ENCODE measurements at places on chromosomes 3 and 15. TPM values are rescaled to one million over a fixed set of nuclear protein-coding genes. Genes with fewer than 3 reads are reported as not detected.

ISLR gene
- total RNA-seq, result not detected

CCR8 gene
- total RNA-seq, result not detected

MED12L gene
- total RNA-seq, result 0.81 TPM

BCL2A1 gene
- total RNA-seq, result 0.31 TPM

TMC3 gene
- not detected for total RNA-seq

DNA sequence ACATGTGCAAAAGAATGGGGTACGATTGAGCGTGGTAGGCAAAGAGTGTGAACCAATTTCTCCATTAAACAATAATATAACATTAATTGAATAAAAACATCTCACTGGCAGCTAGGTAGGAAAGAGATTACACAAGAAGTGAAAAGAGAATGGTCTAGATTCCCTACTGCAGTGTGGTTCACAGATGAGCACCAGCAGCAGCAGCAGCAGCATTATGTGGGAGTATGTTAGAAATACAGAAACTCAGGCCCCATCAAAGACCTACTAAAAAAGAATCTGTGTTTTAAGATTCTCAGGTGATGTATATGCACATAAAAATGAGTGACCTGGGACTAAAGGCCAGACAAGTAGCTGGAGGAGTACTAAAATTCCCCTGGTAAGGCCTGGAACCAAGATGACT, 118.2 kb downstream of the ADAM10 start:
- no peaks in the 10 kb centered on the region for H3K27me3 ChIP-seq
- peaks cover 17% of the 10 kb centered on the region for H3K4me1 ChIP-seq
- DNase-seq, result no peak
- H3K27ac ChIP-seq, result no peak overlapping the region

DNA sequence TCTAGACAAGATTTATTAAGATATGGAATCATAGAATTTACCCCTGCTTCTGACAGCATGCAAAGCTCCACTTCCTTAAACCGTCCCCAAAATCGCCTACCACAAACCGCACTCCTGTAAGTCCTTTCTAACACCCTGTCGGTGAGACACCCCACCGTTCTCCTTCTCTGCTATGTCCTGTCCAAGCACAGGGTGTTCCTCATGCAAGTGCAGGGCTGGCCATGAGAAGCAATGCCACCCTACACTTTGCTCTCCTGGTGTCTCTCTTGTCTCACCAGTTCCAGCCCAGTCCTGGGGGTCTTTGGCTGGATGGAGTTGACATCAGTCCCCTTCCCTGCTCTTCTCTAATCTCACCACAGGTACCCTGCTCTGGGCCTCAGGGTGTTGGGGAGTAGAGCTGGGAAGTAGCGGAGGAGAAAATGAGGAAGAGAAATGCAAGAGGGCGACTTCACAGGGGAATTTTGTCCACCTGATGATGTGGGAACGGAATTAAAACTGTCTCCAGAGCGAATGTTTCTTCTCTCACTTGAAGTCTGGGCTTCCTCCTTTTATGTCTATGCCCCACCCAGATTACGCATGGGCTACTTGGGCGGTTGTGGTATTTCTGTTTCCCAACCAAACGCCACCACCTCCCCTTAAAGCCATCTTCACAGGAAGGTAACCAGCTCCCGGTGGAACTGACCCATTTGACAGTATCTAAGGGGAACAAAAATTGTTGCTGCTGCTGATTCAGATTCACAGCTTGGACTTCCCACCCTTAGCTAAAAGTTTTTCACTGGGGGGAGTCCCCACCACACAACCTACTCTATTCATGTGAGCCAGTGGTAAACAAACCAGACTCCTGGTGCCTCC, 49.9 kb downstream of the CASR start:
- no peaks in the 10 kb centered on the region for H3K4me1 ChIP-seq
- no peaks in the 10 kb centered on the region for H3K36me3 ChIP-seq
- no peak for DNase-seq
- no peak overlapping the region for H3K4me3 ChIP-seq

- no peaks in the 10 kb centered on the region for H3K4me1 ChIP-seq
- DNase-seq, result no peak
- H3K27me3 ChIP-seq, result no peaks in the 10 kb centered on the region
Observed at GRCh38 chr3:168072323-168072650, 23.4 kb downstream of the GOLIM4 start.

GRCh38 chr3:55486101-55486856, 827 bp downstream of the WNT5A start:
- H3K36me3 ChIP-seq, result no peaks in the 10 kb centered on the region
- peaks cover 5% of the 10 kb centered on the region for H3K4me1 ChIP-seq
- no peak overlapping the region for H3K27ac ChIP-seq
- no peak for DNase-seq
- no peak overlapping the region for H3K4me3 ChIP-seq

DNA sequence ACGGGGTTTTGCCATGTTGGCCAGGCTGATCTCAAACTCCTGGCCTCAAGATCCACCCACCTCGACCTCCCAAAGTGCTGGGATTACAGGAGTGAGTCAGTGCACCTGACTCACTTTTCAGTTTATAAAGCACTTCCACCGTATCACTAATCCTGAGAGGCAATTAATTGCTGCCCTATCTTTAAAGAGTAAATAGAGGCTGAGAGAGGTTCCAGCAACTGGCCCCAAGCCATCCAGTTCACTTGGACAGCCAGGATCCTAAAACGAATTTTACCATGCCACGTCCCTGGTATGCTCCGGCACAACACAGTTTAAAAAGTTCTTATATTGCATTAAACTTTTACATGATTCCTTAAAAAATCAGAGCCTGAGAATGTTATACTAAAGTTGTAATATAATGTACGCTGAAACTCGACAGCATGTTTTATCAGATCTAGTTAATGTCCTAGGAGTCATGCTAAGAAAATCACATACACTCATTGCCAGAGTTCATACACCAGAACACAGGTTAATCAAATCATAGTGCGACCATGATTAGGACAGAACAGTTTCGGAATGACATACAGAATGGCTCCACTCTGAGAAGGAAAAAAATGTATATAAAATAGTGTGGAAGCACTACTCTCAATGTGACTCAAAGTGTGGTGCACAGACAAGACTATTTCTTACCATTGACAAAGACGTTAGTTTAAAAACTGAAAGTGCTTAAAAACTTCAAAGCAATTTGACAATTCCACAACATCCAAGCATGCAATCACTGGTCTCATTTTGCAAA, 125.4 kb downstream of the ULK4 start:
- H3K27ac ChIP-seq, result no peak overlapping the region
- DNase-seq, result no peak
- H3K4me1 ChIP-seq, result no peaks in the 10 kb centered on the region
